ENCODE measurements at places on chromosomes 1 and 21.

DNA sequence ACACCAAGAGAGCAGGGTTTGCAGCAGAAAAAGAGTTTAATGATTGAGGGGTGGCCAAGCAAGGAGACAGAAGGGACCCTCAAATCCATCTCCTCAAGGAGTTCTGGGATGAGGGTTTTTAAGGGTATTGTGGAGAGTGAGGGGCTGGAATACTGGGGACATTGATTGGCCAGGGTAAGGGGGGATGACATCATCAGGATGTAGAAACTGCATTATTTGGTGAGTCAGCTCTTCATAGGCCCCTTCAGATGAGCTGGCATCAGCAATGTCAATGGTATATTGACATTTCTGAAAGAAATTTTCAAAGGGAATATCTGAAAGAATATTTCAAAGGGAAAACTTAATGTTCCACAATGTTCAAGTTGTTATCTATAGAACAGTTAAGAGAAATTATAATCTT, 168.1 kb upstream of the SNX7 start:
- DNase-seq: peak; percentile 6

DNA sequence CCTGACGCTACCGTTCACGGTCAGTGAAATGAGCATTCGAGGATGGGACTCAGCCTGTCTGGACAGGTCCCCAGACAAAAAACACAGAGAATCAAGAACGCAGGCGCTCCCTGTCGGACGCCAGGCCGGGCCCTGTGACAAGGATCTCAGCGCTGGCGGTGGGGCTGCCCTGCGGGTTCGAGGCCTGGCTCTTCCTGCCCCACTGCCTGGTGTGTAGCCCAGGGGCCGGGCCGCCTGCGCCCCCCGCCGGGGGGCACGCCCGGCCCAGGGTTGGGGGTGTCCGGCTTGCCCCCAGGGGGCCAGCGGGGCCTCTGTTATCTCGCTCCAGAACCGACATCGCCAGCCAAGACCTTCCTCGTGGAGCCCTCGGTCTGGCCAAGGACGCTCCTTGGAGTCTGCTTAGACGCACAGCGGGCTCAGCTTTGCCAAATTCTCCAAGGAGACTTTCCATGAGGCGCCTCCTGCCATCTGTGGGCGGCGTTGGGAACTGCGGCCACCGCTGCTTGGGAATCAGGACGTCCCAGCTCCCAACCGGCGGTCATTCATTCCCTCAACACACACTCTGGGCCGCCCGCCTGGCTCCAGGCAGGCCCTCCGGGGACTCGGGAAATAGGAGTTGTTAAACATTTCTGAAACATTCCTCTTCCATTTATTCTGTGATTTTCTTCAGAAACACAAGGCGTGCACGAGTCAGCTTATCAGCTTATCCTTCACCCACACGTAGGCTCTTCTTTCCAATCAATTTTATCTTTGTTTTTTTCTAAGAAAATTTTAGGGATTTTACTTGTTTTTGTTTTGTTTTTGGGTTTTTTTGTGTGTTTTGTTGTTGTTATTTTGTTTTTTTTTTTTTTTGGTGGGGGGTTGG, 11.3 kb upstream of the RIPK4 start:
- DNase-seq: peak; percentile 93

DNA sequence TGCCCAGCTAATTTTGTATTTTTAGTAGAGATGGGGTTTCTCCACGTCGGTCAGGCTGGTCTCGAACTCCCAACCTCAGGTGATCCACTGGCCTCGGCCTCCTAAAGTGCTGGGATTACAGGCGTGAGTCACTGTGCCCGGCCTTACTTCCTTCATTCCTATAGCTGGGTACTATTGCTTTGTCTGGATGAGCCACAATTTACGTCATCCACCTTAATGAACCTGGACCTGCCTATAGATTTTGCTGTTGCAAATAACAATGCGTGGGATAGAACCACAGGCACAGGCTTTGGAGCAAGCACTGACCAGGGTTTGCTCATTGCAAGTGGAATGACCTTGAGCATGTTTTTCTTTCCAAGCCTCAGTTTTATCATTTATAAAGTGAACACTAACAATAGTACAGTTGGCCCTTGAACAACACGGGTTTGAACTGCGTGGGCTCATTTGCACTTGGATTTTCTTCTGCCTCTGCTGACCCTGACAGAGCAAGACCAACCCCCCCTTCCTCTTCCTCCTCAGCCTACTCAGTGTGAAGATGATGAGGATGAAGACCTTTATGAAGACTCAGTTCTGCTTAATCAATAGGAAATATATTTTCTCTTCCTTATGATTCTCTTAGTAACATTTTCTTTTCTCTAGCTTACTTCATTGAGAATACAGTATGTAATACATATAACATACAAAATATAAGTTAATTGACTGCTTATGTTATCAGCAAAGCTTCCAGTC, 33.3 kb upstream of the BECN2 start:
- DNase-seq: no peak

- no peak for DNase-seq
These were observed 3.3 kb downstream of the KRTAP10-3 start for GRCh38 chr21:44555200-44555875.

- no peak for DNase-seq
These were observed 13.7 kb upstream of the EPS8L3 start for GRCh38 chr1:109777436-109777835.

DNA sequence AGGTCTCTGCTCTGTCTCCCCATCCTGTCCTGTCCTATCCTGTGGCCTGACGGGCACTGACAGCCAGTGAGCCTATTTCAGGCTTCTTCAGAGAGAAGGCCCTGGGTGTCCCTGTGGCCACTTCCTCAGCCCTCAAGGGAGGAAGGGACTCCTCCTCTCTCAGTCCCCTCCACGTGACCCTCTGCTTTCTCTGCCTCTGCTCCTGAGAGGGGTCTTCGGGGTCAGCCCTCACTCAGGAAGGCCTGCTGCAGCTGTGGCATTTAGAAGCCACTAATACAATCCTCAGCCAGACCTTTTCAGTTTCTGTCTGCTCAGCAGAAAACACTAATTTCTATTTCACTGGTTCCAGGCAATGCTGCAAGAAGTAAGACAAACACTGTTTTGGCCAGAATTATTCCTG, 43.6 kb upstream of the ETV3 start:
- DNase-seq: no peak

DNA sequence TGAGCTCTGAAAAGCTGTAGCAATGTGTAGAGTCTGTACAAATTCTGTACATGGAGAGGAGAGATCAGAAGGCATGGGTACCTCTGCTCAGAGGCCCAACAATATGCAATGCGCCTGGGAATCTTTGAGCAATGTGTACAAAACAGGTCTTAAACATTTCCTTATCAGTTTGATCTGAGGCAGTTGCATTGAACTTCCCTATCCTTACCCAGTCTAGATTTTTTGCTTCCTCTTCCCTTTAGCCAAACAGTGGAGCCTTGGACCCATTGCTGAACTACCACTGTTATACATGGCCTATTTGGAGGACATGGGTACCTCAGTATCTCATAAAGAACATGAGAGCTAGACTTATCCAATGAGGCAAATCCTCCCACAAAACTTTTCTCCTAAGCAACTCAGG, 12.6 kb upstream of the MNDA start:
- DNase-seq: no peak

DNA sequence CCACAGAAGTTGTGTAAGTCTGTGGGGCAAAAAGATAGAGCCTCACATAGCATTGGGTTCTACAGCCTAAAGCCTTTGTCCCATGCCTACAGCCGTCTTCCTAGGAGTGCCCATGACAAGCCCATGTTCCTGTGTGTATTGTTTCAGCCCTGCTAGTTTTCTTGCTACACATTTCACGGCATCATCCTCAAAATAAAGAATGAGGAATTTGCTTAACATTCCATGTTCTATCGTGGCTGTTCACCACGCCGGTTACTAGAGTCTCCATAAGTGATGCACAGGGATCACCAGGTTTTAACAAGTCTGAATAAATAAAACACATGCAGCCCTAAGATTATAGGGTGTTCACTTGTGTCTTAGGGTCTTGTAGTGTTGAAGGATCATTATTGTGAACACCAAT, 87.4 kb upstream of the NGF start:
- DNase-seq: no peak

- peak; percentile 48 for DNase-seq
These were observed 511 bp downstream of the DNTTIP2 start for GRCh38 chr1:93878501-93878888.

GRCh38 chr1:109617291-109617801, 2.1 kb downstream of the GNAT2 start:
- peak; percentile 93 for DNase-seq

Measured in foreskin fibroblast (primary cell).